Renal cortical epithelial cell (primary cell): ENCODE measurements at places on chromosomes 2 and 18. TPM values are rescaled to one million over a fixed set of nuclear protein-coding genes. Genes with fewer than 3 reads are reported as not detected.
A peak's percentile ranks its signal among the peaks of the same experiment; 100 is the strongest.

DNA sequence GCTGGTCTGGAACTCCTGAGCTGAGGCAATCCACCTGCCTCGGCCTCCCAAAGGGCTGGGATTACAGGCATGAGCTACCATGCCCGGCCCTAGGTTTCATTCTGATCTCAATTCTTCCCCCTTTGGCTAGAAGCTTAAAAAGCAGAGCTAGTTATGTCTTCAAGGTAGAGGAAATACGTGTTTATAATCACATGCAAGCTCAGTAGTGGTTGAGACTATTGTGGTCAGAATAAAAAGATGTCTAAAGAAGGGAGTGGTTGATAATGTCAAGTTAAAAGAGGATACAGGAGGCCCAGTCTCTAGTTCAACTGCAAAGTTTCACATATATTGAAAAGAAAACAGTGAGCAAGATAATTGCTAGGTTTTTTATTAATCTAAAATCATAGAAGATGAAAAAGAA lies 807.8 kb upstream of the ACVR2A start:
- DNase-seq: no peak

DNA sequence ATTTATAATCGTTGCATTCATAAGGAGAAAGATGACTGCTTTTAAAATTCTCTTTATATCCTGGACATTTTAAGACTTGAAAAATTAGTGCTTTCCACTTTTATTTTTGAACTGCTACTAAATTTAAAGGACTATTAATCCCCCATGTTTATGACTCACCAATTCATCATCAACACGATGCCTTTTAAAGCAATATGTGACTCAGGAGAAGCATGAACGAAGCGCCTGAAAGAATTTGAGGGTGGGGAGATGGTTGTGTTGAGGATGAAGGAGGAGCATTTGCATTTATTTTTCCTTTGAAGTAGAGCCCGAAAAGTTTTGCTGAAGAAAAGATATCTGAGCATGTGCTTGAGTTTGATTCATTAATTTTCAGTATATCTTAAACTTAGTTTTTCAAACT lies 192.2 kb upstream of the LRRTM1 start:
- DNase-seq: peak; percentile 91

GRCh38 chr18:32431753-32432152 lies 38.9 kb downstream of the GAREM1 start:
- no peak for DNase-seq

DNA sequence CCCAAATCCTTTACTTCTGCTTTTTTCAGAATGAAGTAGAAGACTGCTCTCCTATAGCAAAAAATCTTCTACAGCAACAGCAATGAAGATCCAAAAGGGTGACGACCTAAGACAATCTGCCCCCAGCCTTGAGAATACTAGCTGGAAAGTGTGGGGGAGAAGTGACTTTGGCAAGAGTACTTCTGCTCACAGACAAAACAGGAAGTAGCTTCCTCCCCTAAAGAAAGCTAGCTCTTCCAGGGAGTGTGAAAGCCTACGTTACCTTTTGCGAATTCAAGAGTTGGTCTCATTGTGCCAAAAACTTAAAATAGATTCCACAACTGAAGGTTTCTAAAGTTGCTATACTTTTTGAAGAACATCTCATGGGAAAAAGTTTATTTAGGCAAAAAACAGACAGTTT lies 1069.2 kb upstream of the CHAC2 start:
- DNase-seq: no peak

GRCh38 chr2:221924576-221924975 lies 352.5 kb upstream of the EPHA4 start:
- no peak for DNase-seq

DNA sequence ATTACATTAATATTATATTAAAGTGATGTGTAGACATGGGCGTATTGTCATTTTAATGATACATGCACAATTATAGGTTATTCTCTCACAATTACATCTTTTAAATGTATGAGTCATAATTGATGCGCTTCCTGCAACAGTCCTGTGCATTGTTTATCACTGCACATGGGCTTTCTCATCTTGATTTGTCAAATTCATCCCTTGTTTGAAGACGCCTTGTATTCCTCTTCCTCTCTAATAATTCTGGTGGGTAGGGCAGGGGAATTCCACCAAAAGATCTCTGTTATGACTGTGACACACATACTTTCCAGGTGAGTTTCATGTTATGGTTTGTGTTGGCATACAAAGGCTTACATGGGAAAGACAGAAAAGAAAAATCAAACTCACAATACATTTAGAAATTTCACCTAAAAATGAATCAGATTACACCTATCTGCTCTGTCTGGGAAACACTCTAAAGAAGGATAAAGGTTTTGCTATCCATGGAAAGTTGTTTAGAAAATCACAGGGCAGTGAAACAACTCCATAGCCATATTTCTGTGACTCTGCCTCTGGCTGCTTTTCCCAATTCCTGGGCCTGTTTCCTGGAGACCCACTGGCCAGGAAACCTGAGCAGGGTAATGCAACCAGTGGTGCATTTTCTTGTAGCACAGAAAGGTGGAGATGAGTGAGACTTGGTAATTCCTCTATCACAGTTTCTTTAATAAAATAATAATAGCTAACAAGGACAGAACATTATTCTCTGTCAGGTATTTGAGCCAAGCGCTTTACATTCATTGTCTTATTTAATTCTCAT lies 13.2 kb downstream of the SLC9A2 start:
- DNase-seq: peak; percentile 13

GRCh38 chr2:9398881-9399780 lies 24.2 kb downstream of the ITGB1BP1 start:
- no peak for DNase-seq

DNA sequence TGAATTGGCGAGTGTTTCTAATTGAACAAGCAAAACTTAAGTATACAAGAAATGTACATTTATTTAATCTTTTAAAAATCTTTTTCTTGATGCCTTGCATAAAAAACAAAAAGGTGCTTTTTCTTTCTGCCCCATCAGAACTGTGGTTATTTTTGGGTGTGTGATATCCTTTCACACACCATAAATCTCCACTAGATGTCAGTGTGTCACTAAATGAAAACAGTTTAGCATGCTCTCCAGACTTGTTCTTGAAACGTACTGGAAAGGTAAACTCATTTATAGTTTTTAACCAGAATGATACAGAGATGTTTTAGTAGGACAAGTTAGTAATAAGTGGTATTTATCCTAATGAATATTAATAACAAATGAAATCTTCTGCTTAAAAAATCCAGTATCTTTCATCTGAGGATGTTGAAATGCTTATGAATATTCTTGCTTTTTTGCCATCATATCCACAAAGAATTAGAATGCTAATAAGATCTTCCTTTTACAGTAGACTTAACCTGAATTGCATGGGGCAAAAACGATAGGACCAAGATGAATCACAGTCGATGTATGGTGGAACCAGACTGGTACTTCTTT lies 96.8 kb downstream of the UBE2E3 start:
- DNase-seq: peak; percentile 60

FER1L5 gene
- under 0.01 and 1.5 TPM in 2 replicates for total RNA-seq

UGT1A4 gene
- 1.2 and 3.8 TPM in 2 replicates for total RNA-seq

PTPRN gene
- 0.35 and 0.52 TPM in 2 replicates for total RNA-seq
